A549 treated with GW870086 at 1 μM for 4 hours (cell line): ENCODE measurements at places on chromosomes 7 and 10. TPM values are rescaled to one million over a fixed set of nuclear protein-coding genes. Genes with fewer than 3 reads are reported as not detected.

The MET gene
- total RNA-seq: 61.4 to 87.3 TPM (median 81.1 TPM) in 5 replicates

The MACC1 gene
- not detected in 5 replicates for total RNA-seq

The EXOC6 gene
- 14.9 to 20.7 TPM (median 15.8 TPM) in 5 replicates for total RNA-seq

The WDFY4 gene
- total RNA-seq: not detected in 5 replicates

The STAMBPL1 gene
- total RNA-seq: 27.9 to 34.3 TPM (median 31.3 TPM) in 5 replicates

The TRIM50 gene
- total RNA-seq: 0.08 TPM in 1 of 5 replicates, not detected in the others
